EH (cell line): ENCODE measurements at places on chromosomes 7 and 10.

GRCh38 chr7:143938379-143939243 lies 3.6 kb downstream of the OR2F2 start:
- DNase-seq, result no peak

GRCh38 chr7:78115876-78116275 lies 317.3 kb downstream of the PHTF2 start:
- no peak for DNase-seq

- DNase-seq, result no peak
Measured at GRCh38 chr10:29050081-29050480, 238.8 kb upstream of the LYZL1 start.

GRCh38 chr7:117284692-117285091 lies 38.2 kb downstream of the WNT2 start:
- no peak for DNase-seq

- DNase-seq, result no peak
Measured at GRCh38 chr10:131725581-131726069, 175.2 kb upstream of the PPP2R2D start.

GRCh38 chr10:19788075-19788686 lies 28.1 kb upstream of the PLXDC2 start:
- DNase-seq, result peak; percentile 42

DNA sequence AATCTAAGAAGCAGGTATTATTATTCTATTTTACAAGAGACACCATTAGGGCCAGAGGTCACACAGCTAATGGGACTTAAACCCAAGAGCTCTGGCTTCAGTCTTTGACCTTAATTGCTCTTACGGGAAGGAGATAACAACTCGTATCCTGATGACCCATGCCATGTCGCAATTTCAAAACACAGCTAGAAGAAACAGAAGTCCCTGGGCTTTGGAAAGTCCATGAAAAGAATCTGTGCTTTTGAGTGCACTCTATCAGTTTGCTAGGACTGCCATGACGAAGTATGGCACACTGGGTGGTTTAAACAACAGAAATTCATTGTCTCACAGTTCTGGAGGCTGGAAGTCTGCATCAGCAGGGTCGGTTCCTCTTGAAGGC lies 247.8 kb upstream of the AOAH start:
- no peak for DNase-seq

DNA sequence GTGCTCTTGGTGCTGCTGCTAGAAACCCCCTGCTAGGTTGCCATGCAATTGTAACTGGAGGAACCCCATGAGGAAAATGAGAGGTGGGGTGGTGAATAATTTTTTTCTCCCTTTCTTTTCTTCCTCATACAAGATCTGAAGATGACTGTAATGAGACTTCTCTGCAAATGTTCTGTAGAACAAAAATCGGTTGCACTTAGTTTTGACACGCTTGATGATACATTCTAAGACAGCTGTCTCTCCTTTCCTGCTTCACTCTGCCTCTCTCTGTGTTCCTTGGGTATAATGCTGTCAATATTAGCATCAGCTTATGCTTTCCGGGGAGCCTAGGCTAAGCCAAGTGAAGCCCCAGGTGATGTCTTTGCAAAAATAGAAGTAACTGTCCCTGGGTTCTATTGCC lies 721.5 kb downstream of the POM121L12 start:
- DNase-seq, result no peak
